ENCODE measurements at places on chromosomes 16 and 17.

GRCh38 chr16:27751233-27751632 is 201.3 kb downstream of the KATNIP start:
- DNase-seq = no peak

DNA sequence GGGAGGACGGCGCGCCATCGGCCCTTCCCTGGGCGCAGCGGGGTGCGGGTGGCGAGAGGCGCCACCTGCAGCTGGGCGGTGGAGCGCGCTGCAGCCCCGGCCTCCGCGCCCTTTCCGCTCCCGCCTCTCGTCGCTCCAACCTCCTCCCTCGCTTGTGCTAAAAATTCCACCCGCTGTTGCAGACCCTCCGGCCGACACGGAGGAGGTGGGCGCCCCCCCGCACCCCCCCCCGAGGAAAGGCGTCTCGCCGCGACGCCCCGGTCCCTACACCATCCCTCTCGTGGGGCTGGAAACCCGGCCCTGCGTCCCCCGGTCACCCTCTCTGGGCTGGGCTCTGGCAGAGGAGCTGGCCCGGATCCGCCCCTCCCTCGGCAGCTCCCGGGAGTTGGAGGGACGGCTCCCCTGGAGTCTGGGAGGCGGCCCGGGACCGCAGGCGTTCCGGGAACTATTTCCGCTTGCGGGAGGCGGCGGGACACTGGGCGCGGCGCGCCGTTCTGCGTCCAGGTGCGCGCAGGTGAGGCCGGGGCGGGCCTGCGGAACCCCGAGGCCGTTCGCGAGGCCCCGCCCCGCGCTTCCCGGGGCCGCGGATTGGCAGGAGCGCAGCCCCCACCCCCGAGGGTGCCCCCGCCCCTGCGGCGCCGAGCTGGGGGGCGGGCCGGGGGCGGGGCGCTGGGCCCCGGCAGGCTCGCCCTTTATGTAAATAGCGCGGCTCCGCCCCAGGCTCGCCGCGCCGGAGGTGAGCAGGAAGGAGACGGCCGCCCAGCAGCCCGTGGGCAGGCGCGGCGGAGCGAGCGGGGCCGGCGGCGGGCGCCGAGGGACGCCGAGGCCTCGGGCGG is at the start of gene LLGL2:
LLGL2 (plus strand) TSS at position 728 of the 836 bp plus-strand sequence. CDS start 17,730 bp downstream, outside the sequence.
- peak; percentile 58 for DNase-seq

DNA sequence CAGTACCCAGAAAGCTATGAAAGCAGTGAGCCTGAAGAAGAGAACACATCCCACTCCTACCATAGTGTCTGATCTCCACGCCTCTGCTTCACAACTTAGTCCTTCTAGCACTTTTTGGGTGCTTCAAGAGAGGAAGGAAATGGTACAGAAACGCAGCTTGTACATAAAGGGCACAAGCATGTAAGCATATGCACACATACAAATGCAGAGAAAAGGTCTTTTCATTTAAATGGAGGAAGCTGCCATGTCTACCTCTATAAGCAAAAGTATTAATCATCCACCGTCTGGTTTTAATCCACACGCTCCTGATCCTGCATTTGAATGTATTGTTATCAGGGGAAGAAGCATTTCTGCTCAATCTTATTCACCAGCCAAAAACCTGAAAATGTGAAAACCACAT is 100.7 kb downstream of the HIC1 start:
- no peak for DNase-seq

DNA sequence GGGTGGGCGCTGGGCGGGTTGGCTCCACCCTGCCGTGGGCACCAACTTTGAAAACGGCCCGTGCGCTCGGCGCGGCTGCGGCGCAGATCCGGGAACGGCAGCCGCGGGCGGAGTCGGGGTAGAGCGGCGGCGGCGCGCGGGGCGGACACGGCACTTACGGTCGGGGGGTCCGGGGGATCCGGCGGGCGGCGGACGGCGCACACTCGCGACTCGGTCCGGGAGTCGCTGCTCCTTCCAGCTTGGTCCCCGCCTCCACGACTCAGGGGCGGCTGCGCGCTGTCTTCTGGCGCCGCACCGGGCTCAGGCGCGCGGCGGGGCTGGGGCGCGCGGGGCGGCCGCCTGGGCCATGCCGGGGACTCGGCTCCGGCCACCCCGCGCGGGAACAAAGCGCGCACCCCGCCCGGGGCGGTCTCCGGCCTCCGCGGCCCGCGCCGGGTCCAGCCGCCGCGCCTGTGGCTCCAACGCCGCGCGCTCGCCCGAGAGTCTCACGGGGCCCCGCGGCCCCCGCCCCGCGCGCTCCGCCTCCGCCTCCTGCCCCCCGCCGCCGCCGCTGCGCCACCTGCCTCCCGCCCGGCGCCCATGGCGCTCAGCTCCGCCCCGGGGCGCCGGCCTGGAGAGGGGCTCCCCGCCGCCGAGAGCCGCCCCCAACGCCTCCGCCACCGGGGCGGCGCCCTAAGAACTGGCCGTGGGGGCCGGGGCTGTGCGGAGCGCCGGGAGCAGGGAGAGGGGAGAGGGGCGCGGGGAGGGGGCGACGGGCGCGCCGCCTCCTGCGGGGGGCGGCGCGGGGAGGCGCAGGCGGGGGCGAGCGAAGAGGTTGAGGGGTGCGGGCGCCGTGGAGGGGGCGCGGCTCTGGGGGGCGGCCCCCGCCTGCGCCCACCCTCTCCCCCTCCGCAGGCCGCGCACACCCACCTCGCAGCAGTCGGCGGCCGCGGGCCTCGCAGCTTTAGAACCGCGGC is 35.9 kb downstream of the CBFA2T3 start:
- no peak for DNase-seq

DNA sequence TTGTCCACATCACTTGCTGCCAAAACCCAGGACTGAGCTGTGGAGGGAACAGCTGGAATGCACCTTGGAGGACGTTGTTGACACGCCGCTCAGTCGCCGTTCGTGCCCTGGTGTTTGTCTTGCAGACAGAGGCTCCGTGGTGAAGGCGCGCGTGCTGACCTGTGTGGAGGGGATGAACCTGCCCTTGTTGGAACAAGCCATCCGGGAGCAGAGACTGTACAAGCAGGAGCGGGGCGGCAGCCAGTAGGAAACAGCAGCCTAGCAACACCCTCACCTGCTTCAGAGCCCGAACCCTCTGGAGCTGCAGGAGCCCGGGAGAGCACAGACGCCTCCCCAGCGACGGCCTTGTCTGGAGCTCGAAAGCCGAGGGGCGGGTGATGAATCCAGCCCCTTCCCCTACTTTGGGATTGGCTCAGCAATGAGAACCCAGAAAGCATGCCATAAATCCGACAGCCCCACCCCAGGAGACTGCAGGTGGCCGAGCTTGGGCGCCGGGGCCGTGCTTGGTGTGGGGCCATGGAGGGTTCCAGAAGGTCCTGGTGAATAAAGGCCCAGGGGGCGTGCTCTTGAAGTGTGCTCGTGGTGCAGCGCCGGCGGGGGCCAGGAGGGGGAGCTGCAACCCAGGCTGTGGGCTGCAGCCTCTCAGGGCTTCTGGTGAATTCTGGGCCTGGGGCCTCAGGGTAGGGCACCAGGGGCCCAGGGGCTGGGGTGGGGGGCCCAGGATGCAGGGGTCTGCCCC is 470 bp upstream of the CDK3 start:
- no peak for DNase-seq

GRCh38 chr17:2243953-2244352 is 59.6 kb downstream of the SMG6 start:
- no peak for DNase-seq

- no peak for DNase-seq
These were observed 1.2 kb downstream of the IRF8 start for GRCh38 chr16:85900027-85900792.

Data from epithelial cell of prostate (primary cell).